ENCODE measurements at places on chromosomes 1 and 21.

GRCh38 chr1:206555473-206555935 is 48.2 kb downstream of the RASSF5 start:
- DNase-seq: no peak

DNA sequence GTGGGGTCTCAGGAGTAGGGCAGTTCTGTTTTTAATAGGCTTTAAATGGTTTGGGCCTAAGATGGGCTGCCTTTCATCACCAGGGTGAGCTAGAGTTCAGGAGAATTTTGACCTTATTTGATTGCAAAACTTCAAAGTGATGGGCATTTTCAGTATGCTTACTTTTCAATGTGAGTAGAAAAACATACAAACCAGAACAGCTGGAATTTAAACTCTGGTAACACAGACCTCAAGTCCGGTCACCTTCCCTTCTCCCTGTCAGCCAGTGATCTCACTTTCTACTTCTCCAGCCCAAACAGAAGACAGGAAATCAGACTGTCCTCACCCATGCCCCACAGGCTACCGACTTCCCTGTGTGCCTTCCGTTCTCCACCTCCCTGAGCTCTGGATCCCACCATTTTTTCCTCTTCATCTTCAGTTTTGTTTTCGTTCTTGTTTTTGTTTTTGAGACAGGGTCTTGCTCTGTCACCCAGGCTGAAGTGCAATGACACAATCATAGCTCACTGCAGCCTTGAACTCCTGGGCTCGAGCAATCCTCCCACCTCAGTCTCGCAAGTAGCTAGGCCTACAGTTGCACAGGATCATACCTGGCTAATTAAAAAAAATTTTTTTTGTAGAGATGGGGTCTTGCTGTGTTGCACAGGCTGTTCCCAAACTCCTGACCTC is 374.0 kb downstream of the CAMTA1 start:
- DNase-seq: no peak

GRCh38 chr1:208682664-208683013 is 438.5 kb upstream of the PLXNA2 start:
- no peak for DNase-seq

DNA sequence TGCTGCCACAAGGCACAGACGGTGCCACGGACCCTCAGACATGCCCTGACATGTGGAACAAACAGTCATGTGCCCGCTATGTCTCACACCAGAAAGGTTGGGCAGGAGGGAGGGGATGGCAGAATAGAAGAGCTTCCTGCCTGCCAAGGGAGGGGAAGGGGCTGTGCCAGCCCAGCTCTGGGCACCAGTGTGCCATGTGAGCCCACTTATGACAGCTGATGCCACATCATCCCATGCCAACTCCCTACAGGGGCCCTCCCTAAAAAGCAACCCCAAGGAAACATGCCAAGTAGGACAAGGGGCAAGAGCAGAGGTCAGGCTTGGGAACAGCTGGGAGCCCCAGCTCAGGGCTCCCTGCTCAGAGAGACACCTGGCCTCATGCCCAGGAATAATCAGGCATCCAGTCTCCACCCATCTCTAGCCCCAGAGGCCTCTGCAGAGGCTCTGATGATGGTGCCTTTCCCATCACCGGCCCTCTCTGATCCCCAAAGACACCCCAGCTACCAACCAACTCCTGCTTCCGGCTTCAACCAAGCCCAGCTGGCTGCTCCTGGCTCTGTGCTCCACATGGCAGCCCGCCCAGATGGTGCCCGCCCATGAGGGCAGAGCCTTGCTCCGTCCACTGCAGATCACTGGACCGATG is 10.3 kb downstream of the ADGRB2 start:
- DNase-seq: no peak

DNA sequence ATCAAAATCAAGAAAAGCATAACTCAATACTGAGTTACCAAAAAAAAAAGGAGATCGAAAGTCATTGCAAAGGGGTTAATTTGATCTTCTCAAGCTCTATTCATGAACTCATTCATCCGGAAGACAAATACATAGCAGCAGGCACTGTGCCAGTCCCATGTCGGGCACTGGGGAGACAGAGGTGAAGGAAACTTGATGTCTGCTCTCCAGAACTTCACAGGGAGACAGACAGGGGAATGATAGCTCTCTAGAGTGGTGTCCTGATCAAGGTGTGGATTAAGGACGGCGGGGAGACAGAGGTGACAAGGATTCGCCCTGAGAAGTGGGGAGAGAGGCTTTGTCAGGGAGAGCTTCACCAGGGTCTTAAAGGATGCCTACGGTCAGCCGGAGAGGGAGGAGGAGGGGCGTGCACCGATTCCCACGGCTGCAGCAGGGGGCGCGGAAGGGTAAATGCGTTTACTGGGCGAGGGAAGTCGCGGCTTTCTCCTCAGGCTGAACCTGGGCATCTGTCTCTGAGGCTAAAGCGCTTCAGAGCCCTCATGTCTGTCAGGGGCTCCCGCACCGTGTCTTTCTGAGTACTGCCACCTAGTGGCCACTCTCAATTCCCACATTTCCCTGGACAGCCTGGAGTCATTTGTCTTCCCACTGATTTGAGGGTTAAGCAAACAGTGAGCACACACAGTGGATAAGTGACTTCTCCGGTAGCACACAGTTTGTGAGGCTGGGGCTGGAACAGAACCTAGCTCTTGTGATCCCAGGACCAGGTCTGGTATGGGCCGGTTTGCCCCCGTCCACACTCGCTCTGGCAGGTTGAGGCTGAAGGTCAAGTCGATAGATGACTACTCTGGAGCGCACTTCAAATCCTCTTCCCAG is 152.8 kb downstream of the TENT5C start:
- no peak for DNase-seq

DNA sequence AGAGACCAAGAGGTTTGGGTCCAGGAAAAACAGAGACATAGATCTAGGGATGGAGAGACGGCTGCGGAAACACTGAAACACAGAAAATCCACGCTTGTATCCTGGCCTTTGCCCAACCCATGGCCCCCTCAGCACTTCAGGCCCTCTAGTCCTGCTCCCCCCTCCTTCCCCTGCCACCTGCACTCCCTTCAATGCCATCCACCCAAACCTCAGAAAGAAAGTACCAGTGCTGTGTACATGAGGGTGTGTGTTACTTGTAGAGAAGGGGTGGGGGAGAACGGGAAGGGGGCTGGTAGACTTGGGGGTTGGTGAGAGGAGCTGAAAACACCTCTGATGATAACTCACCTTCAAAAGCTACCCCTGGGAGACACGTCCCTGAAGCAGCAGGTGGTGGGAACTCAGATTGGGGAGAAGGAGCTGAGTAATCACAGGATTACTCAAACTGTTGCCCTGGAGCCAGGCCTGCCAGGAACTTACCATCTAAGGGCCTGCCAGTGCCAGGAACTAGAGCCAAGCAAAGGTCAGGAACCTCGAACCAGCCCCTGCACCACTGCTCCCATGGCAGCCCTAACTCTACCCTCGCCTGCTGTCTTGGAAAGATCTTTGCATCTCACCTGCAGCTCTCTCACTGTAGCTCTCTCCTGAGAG is 11.5 kb downstream of the RORC start:
- no peak for DNase-seq

DNA sequence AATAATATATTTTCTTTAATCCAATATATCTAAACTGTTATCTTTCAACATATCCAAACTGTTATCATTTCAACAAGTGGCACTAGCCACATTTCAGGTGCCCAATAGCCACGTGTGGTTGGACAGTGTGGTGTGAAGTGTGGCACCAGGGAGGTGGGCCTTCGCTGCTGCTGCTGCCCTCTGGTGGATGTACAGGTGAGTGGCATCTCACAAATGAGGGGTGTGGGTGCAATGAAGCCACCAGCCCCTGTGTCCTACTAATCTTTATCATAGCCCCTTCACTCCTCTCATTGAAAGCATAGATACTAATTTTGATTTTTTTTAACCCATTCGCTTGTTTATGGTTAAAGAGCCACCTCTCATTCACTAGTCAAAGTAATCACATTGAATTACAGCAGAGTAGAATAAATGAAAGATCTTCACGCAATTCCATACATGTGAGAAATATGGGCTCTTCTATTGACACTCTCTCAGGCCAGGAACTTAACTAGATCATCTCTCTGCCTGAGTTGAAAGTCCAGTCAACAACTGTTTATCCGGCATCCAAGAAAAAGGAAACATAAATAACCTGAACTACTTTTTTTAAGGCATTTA is 499.2 kb downstream of the OMA1 start:
- DNase-seq: no peak
